Fibroblast of skin of back (primary cell): ENCODE measurements at places on chromosomes 4 and X.
A peak's percentile ranks its signal among the peaks of the same experiment; 100 is the strongest.

DNA sequence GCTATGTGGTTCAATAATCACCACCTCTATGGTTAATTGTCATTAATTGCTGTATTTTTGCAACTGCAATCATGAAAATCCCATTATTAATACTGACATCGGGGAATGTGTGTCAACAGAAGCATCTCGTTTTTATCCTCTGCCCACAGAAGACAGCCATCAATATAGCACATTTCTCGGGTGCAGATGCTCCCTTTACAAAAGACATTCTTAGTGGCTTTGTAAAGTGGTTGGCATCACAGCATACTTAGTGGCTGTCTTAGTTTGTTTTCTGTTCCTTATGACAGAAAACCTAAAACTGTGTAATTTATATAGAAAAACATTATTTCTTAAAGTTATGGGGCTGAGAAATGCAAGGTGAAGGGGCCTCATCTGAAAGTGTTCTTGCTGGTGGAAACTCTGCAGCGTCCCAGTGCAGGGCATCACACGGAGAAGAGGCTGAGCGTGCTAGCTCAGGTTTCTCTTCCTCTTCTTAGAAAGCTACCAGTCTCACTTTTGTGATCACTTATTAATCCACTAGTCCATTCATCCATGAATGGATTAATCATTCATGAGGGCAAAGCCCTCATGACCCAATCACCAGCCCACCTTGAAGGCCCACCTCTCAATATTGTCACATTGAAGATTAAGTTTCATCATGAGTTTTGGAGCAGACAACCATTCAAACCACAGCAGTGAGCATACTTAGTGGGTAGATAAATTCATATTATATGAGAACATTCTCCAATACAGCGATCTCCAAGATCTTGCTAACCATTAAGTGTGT, 1067.7 kb upstream of the PABPC4L start:
- DNase-seq: no peak

DNA sequence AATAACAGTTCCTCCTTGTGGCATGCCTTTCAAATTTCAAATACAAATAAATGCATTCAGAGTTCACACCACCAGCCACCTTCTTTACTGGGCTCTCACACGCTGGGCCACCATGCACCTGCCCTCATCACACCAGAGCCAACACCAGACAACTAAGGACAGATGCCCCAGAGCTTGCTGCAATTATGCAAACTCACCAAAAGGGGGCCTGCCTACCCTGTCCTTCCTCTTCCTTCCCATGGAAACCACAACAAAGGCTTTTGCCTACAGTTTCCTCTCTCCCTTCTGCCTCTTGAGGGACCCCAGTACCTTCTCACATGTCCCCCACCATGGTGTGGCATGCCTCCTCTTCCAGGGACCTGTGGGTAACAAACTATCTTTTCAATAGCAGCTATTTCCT, 1333.9 kb upstream of the TENM3 start:
- no peak for DNase-seq

DNA sequence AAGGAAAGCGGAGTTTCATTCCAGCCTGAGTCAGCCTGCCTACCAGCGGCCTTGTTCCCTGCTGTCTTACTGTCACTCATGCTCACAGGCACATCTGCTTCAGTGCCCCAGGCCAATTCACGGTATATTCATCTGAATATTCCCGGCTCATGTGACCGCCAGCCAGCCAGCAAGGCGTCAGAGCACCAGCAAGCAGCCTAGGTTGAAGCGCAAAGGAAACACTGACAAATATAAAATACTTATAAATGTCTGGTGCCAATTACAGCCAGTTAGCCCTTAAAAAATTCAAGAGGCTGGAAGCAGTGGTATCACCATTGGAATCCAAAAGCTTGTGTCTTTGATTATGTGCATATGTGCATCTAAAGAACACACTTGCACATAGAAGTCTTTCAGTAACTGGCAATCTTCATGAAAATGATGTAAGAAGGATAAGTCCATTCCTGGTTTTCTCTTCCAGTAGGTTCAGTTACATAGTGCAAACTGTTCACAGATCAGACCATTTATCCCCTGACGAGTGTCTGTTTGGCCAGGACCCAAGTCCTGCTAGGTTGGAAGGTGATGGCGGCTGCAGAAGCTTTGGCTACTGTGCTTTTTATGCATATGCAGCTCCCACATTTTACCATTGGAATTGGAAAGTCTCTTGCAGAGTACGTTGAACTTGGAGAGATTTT, 61.3 kb downstream of the LUZP4 start:
- DNase-seq: peak; percentile 73

GRCh38 chr4:117328333-117328732, 243.0 kb upstream of the TRAM1L1 start:
- DNase-seq: no peak

DNA sequence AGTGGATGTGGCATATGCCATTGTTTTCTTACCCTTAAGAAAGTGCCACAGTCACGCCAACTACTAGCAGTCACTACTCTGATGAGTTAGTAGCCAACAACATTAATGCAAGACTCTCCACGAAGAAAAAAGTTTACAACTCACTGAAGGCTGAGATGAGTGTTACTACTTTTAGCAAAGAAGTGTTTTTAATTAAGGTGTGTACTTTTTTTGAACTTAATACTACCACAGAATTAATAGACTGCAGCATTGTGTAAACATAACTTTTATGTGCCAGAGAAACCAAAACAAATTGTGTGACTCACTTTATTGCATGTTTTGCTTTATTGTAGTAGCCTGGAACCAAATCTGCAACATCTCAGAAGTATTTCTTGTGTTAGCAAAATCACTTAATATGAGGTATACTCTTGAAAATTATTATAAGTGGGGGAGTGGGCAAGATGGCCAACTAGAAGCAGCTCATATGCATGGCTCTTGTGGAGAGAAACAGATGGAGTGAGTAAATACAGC, 2.2 kb upstream of the UGT2B4 start:
- DNase-seq: peak; percentile 5

GRCh38 chr4:42326040-42326439, 71.2 kb upstream of the SHISA3 start:
- no peak for DNase-seq

- DNase-seq: no peak
These were observed 112.2 kb downstream of the DHX15 start for GRCh38 chr4:24472161-24472510.

DNA sequence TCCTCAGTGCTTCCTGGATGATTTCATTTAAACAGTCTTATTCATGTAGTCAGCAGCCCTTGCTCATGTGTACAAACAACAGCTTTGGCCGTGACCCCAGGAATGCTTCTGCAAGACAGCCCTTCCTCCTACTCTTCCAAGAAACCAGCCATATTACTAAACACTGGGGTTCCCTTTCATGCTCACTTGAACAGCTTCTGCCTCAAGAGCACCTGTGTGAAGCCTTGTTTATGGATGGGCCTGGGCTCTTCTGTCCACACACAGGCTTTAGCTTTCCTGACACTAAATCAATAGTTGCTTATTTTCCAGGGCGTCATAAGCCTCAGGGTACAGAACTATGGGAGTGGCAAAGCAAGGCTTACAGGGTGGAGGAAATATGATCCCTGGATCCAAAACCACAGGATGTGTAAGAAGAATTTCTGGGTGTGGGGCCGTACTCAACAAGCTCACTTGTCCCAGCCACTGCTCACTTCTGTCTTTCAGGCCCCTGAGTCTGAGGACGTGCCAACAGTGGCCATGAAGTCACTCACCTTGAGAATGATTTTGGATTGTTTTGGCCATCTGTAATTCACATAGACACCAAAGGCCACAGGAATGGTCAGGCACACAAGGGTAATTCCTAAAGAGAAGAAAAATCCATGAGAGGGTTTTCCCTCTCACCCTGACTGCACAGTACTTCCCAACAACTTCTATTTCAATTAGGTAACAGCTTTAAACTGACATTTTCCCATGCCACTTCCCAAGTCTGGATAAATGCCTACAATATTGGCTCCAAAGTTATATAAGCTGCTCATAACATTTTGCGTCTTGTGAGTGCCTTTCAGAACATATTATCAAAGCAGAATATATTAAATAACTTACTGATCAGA, 17.7 kb downstream of the SLC10A6 start:
- DNase-seq: peak; percentile 77

DNA sequence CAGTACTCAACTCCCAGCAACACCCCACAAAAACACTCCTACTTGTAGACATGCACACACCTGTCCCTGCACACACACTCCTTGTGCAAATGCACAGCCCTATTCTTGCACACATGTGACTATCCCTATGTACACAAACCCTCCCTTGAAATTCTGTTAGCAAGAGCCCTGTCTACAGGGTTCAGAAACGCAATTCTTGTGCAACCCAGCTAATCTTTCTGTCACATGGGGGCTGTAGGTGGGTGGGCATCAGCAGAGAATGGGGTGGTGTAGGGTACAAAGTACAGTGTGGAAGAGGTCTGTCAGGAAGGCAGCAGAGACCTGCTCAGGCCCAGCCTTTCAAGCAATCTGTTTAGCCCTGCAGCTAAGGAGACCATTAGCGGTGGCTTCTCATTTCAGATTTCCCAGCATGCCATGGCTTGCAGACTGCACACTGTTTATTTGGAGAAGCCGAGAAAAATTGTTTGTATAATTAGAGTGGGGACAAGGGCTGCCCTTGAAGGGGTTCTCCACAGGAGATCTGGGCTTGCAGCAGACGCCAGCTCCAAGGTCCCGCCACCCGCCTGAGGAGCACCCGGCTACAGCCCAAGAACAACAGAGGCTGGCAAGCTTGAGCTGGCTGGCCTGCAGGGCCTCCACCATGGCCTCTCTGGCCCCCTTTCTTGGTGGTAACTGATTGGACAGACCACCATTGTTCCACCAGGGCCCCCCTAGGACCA, 144.0 kb upstream of the PJA1 start:
- no peak for DNase-seq
